ENCODE measurements at places on chromosomes 3 and 15.

- DNase-seq = no peak
Measured at GRCh38 chr15:53875711-53876110, 102.5 kb upstream of the UNC13C start.

DNA sequence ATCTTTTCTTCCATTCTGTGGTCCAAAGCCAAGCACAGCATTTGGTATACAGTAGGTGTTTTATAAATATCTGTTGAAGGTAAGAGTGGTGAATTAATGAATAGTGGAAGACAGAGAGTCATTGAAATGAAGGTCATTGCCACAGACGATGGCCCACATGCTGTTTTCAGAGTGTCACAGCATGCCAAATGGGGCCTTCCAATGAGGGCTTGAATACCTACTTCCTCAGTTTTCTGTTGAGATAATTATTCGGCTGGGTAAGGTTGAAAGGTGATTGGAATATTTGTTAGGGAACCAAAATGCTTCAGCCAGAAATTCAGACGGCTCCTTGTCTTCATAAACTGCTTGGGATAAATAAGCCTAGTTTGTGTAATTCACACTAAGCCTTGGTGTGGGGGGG, 205.3 kb upstream of the TBL1XR1 start:
- no peak for DNase-seq

- DNase-seq = no peak
Measured at GRCh38 chr3:117128872-117129271, 419.3 kb downstream of the TUSC7 start.

GRCh38 chr3:146414010-146414409, 55.4 kb downstream of the PLSCR2 start:
- DNase-seq = no peak

Data from fibroblast of skin of left biceps (primary cell).